ENCODE measurements at places on chromosomes 12 and 14. TPM values are rescaled to one million over a fixed set of nuclear protein-coding genes. Genes with fewer than 3 reads are reported as not detected.

LRCOL1 gene
- total RNA-seq = not detected

CCDC88C gene
- 25.9 TPM for total RNA-seq

GALC gene
- total RNA-seq = 30.8 TPM

CCDC197 gene
- total RNA-seq = not detected

BHLHE41 gene
- 29.7 TPM for total RNA-seq

KRT74 gene
- total RNA-seq = not detected

ITGB7 gene
- total RNA-seq = 1.1 TPM

RNF212B gene
- total RNA-seq = not detected

NR4A1 gene
- total RNA-seq = 66.2 TPM

SOX5 gene
- total RNA-seq = 10.5 TPM

LHX5 gene
- not detected for total RNA-seq

SIX4 gene
- total RNA-seq = 16.7 TPM

SDSL gene
- 4.8 TPM for total RNA-seq

RPGRIP1 gene
- total RNA-seq = 0.48 TPM

A2M gene
- 457 TPM for total RNA-seq

RHEBL1 gene
- 1.3 TPM for total RNA-seq

SDR9C7 gene
- not detected for total RNA-seq

RHOJ gene
- 11.4 TPM for total RNA-seq

ASCL1 gene
- total RNA-seq = 0.15 TPM

REM2 gene
- total RNA-seq = 1.2 TPM

Data from breast epithelium (tissue), 4 donors.